T-helper 1 cell (primary cell): ENCODE measurements at places on chromosomes 5 and 9.

DNA sequence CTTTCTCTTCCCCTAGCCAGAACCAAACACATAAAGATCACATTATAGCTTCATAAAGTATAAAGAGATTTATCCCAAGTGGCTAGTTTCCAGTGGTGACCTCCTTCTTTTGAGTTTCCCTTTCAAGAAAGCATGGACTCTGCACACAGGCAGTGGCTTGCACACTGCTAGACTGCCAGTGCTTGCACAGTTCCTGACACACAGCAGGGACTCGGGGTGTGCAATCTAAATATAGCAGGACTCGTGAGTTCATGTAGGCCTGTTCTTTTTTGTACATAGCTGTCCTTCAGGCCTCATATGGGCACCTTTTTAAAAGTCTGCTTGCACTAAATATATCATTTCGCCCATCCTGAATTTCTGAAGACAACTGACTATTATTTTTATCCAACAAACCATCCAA lies 308.6 kb downstream of the FBXL7 start:
- no peak for DNase-seq

GRCh38 chr5:143557061-143557818 lies 153.8 kb upstream of the NR3C1 start:
- no peak for DNase-seq

GRCh38 chr9:1717882-1718281 lies 297.3 kb upstream of the SMARCA2 start:
- DNase-seq, result no peak

DNA sequence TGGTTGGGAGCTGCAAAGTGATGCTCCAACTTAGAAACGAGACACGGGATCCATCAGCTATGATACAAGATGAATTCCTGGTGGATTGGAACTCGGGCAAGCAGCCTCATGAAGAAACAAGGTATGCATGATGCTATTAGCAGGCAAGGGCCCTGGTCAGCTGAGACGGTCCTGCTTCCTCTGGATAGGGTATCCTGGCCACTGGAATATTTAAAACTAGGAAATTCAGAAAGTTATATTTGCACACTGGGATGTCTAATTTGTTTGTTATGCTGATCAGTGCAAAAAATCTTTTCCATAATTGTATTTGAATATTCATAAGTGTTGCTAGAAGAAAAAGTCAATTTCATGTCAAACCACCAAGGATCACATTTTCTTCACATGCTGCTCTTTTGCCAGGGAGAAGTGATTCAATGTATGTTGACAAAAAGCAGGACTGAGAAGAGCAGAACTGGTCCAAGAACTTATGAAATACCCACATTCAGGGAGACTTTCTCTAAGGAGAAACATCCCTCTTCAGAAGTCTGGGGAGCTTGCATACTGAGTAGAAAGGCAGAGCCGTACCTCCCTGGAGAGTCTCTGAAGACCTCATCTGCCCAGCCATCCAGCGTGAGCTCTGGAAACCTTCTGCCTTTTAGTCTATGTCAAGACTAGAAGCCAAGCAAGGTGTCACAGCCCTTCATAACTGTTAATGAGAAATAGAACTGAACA lies 6.7 kb upstream of the NXNL2 start:
- no peak for DNase-seq

DNA sequence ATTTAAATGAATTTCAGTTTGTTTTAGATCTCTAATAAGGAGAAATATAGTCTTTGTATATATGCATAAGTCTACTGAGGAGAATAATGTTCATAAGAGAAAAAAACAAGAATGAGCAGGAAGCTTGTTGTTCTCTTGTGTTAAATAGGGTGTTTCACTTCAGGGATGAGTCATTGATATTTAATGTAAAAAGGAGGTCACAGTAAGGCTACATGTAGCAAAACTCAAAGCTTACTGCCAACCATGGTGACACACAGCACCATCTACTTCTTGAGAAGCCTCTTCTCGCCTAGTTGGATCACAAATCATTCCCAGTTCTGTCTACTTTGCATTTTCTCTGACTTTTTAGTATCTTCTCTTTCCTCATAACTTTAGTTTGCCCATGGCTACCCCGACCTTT lies 1466.0 kb upstream of the C9orf72 start:
- no peak for DNase-seq

DNA sequence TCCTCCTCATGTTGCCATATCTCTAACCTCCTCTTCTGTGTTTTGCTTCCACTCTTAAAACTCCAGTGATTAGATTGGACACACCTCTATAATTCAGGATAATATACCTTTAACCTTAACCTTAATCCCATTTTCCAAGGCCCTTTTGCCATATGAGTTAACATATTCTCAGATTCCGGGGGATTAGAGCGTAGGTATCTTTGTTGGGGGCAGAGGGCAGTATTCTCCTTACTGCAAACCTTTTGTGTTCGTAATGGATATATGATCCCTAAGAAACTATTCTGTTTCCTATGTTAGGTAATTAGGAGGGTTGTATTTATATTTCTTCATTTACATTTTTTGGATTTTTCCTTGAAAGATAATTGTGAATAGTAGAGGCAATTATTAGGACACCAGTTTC lies 99.5 kb downstream of the VPS13A start:
- no peak for DNase-seq

GRCh38 chr5:134732819-134733218 lies 5.5 kb upstream of the CAMLG start:
- DNase-seq, result no peak

DNA sequence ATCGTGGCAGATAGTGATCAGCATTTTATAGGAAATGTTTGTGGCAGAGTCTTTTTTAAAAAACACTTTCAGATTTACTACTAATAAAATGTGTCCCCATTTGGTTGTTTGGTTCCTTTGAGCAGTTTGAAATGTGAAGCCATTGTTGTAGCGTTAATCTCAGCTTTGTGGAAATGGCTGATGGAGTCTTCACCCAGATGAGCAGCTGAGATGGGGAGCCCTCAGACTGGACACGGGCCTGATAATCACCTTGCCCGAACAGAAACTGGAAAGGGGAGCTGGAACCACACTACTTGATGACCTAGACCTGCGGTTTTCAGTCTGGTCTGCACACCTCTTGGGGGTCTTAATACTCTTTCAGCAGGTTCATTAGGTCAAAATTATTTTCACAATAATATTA lies 20.6 kb upstream of the ANP32B start:
- no peak for DNase-seq

- DNase-seq, result no peak
These were observed 53.0 kb downstream of the NIM1K start for GRCh38 chr5:43244823-43245565.

GRCh38 chr5:158922263-158922592 lies 177.5 kb downstream of the EBF1 start:
- DNase-seq, result no peak
